ENCODE measurements at places on chromosomes 12 and 14. TPM values are rescaled to one million over a fixed set of nuclear protein-coding genes. Genes with fewer than 3 reads are reported as not detected.

DNA sequence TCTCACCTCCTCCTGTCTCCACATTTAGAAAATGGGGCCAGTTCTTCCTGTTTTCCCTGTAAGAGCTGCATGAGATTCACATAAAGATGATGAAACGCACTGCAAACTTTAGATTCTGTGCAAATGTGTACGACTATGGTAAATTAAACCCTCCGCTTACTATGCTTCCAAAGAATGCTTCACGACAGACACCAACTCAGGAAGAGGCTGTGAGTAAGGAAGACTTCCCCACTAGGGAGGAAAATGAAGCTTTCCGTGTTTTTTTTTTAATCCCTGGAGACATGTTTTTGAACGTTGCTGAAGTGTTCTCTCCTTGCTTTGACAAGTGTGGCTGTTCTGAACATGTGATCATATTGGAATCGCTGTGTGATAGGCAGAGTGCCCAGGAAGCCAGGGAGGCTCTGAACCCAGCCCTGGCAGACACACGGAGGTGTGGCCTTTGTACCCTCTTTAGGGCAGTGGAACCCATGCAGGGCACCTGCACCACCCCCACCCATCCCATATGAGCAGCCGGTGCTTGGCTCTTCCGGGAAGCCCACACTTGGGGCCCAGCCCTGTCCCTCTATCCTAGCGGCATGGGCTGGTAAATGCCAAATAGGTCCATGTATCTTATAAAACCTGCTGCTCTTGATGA is 7.5 kb upstream of the SYNE3 start:
- DNase-seq, result peak; percentile 58

- no peak for DNase-seq
Observed at GRCh38 chr12:83016991-83017390, 330.3 kb downstream of the TMTC2 start.

DNA sequence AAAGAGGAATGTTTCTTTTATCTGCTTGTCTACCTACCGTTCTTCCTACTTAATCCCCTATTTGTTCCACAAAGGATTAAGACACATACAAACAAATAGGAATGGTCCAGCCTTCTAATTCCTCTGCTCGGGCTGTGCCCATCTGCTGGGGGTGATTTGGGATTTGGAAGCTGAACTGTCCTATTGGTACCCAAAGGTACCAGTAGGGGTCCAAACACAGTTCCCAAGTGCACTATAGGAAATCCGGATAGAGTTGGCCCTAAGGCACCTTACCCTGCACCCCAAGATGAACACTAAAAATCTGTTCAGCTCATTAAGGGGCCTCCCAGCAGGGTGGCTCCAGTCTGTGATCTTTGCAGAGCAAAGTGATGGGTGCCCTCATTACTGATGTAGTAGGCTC is 566.9 kb downstream of the NRXN3 start:
- no peak for DNase-seq

GRCh38 chr12:130044991-130045621 is 117.2 kb upstream of the FZD10 start:
- no peak for DNase-seq

- DNase-seq, result no peak
Observed at GRCh38 chr12:52207106-52207505, 15.3 kb upstream of the KRT80 start.

DNA sequence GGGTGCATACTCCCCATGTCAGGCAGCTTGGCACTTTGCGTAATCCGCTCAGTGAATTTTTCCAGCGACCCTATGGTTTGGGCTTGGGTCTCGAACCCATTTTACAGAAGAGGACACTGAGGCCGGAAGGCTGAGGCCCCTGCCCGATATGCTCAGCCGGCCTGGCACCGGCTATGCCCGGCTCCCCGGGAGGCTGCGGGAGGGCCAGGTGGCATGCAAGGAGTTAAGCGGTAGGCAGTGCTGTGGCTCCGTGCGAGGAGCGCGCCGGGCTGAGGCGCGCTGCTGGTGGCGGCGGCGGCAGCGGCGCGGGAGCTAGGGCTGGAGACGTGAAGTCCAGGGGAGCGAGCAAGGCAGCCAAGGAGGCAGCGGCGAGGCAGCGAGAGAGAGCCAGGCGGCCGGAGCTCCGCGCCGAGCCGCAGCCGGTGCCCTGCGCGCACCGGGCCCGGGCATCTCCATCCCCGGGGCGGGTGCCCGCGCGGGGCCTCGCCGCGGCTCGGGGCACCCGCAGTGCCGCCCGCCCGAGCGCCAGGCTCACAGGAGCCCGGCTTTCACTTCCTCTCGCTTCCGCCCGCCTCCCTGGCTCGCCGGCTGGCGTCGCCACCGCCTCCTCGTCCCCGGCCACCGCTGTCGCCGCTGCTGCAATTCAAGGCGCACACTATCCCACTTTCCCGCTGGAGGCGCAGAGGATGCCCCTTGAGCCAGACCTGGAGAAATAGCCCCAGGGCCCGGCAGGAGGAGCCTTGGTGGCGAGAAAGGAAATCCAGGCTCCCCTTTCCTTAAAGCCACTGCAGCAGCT is at the start of gene WSCD2:
Gene WSCD2 (plus strand): TSS at position 272 of the 796 bp plus-strand sequence. CDS start 66,545 bp downstream, outside the sequence.
- no peak for DNase-seq

DNA sequence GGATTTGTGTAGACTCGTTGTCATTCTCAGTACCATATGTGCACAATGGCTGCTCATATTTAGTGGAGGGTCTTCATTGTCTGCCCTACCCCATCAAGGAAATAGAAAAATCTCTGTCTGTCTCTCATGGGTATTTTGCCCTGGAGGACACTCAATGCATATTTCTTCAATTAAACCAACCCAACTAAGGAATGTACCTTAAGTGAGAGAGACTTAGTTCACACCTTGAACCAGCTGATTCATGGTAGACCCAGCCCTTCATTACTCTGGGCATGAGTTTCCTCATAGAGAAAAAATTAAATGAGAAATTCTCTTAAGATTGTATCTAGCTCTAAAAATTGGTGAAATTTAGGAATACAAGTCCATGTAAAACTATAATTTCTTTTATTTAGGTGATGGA is 107.1 kb upstream of the PLEKHG7 start:
- no peak for DNase-seq

- no peak for DNase-seq
Observed at GRCh38 chr12:80988986-80989385, 51.3 kb upstream of the LIN7A start.

GRCh38 chr12:75784591-75784990 is 247.0 kb downstream of the PHLDA1 start:
- DNase-seq, result peak; percentile 44

DNA sequence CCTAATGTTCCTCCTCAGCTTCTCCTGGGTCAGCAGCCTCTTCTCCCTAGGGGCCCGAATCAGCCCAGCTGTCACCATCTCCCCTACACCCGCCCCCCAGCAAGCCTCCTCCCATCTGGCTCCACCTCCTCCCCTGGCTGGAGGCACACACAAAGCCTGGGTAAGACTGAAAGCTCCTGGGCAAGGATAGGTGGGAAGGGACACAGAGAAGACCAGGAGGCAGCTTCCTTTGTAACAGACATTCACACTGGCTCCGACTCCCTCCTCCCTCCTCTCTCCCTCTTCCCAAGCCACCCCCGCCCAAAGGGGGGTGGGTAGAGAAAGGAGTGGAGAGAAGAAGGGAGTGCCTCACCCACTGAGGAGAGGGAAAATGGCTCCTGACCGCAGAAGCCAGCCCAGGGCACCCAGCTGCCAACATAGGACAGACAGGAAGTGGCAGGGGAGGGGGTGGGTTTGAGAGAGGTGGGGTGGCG is 4.0 kb downstream of the CHD4 start:
- DNase-seq, result peak; percentile 13

DNA sequence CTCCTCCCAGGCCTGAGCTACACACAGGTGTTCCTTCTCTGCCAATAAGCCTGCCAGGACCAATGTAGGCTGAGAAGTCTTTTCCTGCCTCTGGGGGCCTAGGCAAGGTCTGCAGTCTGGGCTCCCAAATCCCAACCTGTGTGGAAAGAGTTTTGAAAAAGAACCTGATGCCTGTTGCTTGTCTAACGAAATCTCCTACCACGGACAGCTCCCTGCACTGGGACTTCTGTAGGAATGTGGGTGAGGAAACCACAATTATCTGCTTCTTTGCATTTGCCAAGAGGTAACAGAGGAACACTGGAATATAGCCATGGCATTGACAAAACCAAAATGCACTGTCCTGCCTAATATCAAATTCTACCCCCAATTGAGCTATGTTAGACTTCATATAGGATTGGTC is 877.0 kb upstream of the TMEM132C start:
- DNase-seq, result no peak

DNA sequence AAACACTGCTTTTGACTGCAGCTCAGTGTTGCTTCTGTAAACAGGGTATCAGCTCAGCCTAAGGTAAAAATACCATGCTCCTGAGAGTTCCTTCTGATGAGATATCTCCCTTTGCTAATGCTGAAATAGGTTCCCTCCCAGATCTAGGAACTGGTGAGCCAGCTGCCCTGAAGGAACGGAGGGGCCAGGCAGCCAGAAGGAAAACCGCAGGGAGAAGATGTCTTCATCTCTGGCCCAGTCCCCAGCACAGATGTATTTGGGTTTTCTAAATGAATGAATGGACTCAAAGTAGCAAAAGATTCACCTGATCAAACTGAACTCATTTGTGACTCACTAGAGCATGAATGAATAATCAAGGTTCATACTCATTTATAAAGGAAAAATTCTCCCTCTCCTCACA is 247.8 kb downstream of the MSRB3 start:
- DNase-seq, result no peak

- no peak for DNase-seq
Observed at GRCh38 chr12:115203701-115204100, 519.7 kb upstream of the TBX3 start.

GRCh38 chr12:67484791-67485480 is 163.6 kb upstream of the DYRK2 start:
- no peak for DNase-seq

- no peak for DNase-seq
Observed at GRCh38 chr12:68529466-68529865, 81.2 kb upstream of the RAP1B start.

DNA sequence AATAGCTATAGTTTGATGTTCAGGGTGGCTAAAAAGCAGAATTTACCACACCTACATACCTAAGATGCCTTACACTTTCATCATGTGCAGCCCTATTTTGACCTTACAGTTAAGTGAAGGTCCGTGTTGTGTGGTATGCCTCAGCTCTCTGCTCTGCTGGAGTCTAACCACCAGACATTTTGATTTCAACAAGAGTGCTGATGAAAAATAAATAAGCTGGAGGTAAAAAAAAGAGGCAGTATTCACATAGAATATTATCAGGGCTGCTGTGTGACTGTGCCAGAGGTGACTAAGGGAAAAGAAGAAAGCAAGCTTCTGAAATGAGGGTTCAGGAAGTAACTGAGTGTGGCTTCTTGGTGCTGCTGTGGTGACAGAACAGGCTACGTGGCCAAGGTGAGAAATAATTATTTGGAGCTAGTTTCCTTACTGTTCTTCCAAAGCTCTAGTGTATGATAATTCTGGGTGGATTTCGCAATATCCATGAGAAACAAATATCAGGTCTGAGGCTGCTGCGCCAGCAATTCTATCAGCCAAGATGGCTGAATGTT is 188.8 kb downstream of the STXBP6 start:
- DNase-seq, result no peak

- DNase-seq, result peak; percentile 79
Observed at GRCh38 chr14:81464253-81465002, 64.3 kb upstream of the STON2 start.

- DNase-seq, result peak; percentile 90
Observed at GRCh38 chr12:77847680-77848431, 17.2 kb downstream of the NAV3 start.

GRCh38 chr12:92144631-92145480 is 790 bp downstream of the BTG1 start:
- DNase-seq, result peak; percentile 88

GRCh38 chr12:107903341-107904061 is 129.0 kb downstream of the ASCL4 start:
- no peak for DNase-seq

GRCh38 chr12:94149119-94149780 is 873 bp downstream of the PLXNC1 start:
- DNase-seq, result no peak

DNA sequence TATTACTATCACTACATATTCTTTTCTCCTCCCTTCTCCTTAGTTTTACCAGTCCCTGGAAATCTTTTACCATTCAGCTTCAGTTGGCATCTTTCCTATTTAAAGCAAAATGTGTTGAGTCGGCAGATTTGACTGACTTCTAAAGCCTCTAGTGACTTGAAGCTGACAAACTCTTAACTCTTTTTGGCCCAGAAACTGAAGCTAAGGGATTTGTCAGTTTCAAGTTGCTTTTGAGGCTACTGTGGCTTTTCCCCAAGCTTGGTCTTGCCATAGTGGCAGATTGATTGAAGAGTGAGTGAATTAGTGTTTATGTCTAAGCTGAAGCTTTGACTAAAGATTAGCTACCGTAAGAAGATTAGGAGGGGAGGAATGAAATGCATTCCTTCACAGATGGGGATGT is 104.0 kb downstream of the ETNK1 start:
- DNase-seq, result no peak

DNA sequence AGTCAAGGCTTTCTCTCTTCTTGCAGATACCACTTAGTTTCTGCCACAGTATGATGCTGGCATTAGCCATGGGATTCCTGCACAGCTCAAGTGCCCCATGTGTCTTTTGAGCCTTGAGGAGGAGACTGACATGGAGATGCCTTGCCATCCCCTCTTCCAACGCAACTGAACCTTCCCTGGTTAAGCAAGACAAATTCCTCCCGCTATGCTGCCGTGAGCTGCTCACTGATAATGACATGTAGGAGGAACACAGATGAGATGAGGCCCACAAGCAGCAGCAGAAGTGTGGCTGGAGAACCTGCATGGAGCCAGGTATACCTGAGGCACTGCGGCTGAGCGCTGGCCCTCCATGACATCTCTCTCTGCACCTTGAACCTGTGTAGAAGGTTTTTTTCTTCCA is 15.4 kb upstream of the PPP1R1A start:
- DNase-seq, result no peak

- DNase-seq, result no peak
Observed at GRCh38 chr12:40469736-40470135, 222.5 kb upstream of the CNTN1 start.

The DBX2 gene
- not detected for polyA plus RNA-seq

The TXNDC16 gene
- 2.1 TPM for polyA plus RNA-seq

The KCNC2 gene
- not detected for polyA plus RNA-seq

The OR4E2 gene
- not detected for polyA plus RNA-seq

The PLEKHG7 gene
- not detected for polyA plus RNA-seq

The C12orf57 gene
- 802 TPM for polyA plus RNA-seq

The ANKS1B gene
- not detected for polyA plus RNA-seq

The OTOGL gene
- polyA plus RNA-seq, result 0.76 TPM

The TAS2R30 gene
- polyA plus RNA-seq, result 0.26 TPM

The DDX55 gene
- 17.8 TPM for polyA plus RNA-seq

The RNASE7 gene
- not detected for polyA plus RNA-seq

The RERGL gene
- polyA plus RNA-seq, result not detected

The GNG2 gene
- polyA plus RNA-seq, result not detected

The TRHDE gene
- polyA plus RNA-seq, result not detected

The MAP1LC3B2 gene
- 0.49 TPM for polyA plus RNA-seq

The BTBD6 gene
- 65.0 TPM for polyA plus RNA-seq

Measured in endothelial cell of umbilical vein (primary cell).